Thoracic aorta (tissue), 2 donors: ENCODE measurements at places on chromosomes 11 and 22. TPM values are rescaled to one million over a fixed set of nuclear protein-coding genes. Genes with fewer than 3 reads are reported as not detected.

Gene PRG3
- not detected for total RNA-seq

Gene TM7SF2
- total RNA-seq = 49.0 TPM

DNA sequence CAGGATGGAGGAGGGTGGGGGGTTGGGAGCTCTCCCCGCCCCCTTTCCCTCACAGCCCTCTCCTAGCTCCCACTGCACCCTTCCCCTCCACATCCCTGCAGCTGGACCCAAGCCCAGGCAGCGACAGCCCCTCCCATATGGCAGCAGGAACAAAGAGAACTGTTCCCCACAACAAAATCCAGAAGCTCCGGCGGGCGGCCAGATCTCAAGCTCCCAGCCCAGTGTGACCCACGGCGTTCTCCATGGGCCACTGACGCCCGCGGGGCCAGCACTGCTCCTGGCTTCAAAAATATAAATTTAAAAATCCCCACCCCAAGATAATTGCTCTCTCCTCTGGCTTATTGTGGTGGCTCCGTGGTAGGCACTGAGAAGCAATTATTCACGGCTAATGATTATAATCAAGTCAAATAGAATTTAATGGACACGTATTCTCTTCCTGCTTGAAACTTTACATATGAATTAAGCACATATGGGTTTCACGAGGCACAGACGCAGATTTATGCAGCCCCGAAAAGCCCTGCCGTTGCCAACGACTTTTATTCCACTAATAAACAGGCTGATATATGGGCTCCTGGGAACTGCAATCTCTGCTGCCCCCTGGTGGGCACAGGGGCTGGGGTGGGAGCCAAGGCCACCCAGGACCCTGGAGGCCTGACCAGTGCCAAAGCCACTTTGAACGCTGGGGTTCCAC lies 17.5 kb downstream of the MACROD1 start:
- no peak for DNase-seq
- no peaks in the 10 kb centered on the region for H3K36me3 ChIP-seq
- no peak overlapping the region for H3K27ac ChIP-seq
- peak overlapping the region; percentile 59 for H3K4me3 ChIP-seq
- no peaks in the 10 kb centered on the region for H3K27me3 ChIP-seq

- H3K4me3 ChIP-seq = no peak overlapping the region
- H3K27me3 ChIP-seq = no peaks in the 10 kb centered on the region
- no peak overlapping the region for H3K27ac ChIP-seq
- H3K36me3 ChIP-seq = no peaks in the 10 kb centered on the region
- peaks cover 6% of the 10 kb centered on the region for H3K4me1 ChIP-seq
Observed at GRCh38 chr11:44104481-44105294, 9.2 kb downstream of the EXT2 start.

- H3K36me3 ChIP-seq = no peaks in the 10 kb centered on the region
- no peak overlapping the region for H3K27ac ChIP-seq
- H3K27me3 ChIP-seq = no peaks in the 10 kb centered on the region
- DNase-seq = no peak
- peaks cover 4% of the 10 kb centered on the region for H3K4me1 ChIP-seq
Observed at GRCh38 chr11:8060801-8061554, 20.0 kb upstream of the TUB start.

DNA sequence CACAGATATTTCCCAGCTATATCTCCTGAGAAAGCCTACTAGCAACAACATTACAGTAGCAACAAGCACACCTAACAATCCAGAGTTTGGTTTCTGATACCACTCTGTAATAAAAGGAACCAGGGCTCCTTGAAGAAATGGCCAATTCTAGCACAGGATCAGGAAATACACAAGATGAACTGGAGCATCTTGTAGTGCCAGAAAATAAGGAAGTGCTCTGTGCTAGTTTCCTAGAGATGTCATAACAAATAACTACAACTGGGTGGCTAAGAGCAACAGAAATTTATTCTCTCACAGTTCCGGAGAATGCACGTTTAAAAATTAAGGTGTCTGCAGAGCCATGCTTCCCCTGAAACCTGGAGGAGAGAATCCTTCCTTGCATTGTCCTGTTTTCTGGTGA lies 217.8 kb downstream of the KIRREL3 start:
- DNase-seq = no peak
- no peak overlapping the region for H3K27ac ChIP-seq
- no peaks in the 10 kb centered on the region for H3K4me1 ChIP-seq
- H3K4me3 ChIP-seq = no peak overlapping the region
- no peaks in the 10 kb centered on the region for H3K27me3 ChIP-seq

DNA sequence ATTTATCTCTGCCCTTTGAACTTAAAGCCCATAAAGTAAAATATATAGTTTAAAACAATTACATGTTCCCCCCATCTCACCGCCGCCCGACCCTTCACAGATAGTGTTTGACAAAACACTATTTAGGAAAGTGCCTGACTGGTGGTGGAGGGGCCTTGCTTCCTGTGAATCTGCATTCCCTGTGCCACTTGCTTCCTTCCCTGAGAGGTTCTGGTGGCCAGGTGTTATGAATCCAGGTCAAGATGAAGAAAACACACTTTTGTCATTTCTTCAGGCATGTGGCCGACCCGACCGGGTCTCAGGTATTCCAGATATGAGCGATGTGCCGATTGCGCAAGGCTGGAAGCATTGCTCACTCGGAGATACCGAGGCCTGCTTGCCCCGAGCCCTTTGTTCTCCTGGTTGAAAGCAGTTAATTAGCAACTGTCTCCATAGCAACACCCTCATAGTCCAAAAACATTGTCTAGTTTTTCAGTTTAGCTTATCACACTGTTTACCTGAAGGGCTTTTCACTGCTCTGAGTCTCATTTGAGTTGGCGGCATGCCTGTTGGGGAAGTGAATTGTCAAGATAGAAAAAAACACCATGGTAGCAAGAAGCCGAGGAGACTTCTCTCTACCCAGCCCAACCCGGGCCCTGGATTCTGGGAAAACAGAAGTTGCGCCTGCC lies 128.3 kb downstream of the TEAD1 start:
- H3K4me3 ChIP-seq = no peak overlapping the region
- no peaks in the 10 kb centered on the region for H3K27me3 ChIP-seq
- DNase-seq = no peak
- H3K27ac ChIP-seq = no peak overlapping the region
- H3K36me3 ChIP-seq = no peaks in the 10 kb centered on the region

- H3K27ac ChIP-seq = peak overlapping the region; percentile 39
- peaks cover 19% of the 10 kb centered on the region for H3K36me3 ChIP-seq
- DNase-seq = no peak
- H3K4me1 ChIP-seq = peaks cover 24% of the 10 kb centered on the region
- H3K4me3 ChIP-seq = no peak overlapping the region
Observed at GRCh38 chr11:19742588-19743292, 30.1 kb downstream of the NAV2 start.

GRCh38 chr22:39900306-39901227 lies at the start of gene GRAP2:
Gene GRAP2, plus strand, starts transcription at chr22:39901084. Its CDS starts 46,023 bp downstream, at chr22:39947107.
- no peaks in the 10 kb centered on the region for H3K4me1 ChIP-seq
- no peak for DNase-seq
- peak within 1 kb of the TSS; percentile 25 for H3K4me3 ChIP-seq
- no peaks in the 10 kb centered on the region for H3K27me3 ChIP-seq
- H3K27ac ChIP-seq = no peak within 1 kb of the TSS

DNA sequence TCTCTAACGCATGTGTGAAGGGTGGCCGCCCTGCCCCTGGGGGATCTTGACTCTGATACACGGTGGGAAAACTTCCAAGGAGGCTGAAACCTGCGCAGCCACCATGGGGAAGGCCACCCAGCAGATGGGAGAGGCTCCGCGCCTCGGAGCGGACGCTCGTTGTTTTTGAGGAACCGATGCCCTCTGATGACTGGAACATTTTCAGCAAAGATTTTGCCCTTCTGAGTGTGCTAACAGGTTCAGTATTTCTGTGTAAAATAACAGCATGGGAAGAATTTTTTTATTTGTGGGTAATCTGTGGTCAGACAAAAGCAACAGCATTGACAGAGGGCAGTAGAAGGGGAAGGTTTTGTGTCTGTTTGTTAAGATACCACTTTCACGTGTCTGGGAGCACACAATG lies 16.7 kb downstream of the MB start:
- no peaks in the 10 kb centered on the region for H3K4me1 ChIP-seq
- H3K27ac ChIP-seq = no peak overlapping the region
- DNase-seq = no peak
- no peak overlapping the region for H3K4me3 ChIP-seq
